CD4-positive, alpha-beta T cell treated with Interleukin-6 for 4 hours (primary cell): ENCODE measurements at places on chromosomes 6 and 20.

DNA sequence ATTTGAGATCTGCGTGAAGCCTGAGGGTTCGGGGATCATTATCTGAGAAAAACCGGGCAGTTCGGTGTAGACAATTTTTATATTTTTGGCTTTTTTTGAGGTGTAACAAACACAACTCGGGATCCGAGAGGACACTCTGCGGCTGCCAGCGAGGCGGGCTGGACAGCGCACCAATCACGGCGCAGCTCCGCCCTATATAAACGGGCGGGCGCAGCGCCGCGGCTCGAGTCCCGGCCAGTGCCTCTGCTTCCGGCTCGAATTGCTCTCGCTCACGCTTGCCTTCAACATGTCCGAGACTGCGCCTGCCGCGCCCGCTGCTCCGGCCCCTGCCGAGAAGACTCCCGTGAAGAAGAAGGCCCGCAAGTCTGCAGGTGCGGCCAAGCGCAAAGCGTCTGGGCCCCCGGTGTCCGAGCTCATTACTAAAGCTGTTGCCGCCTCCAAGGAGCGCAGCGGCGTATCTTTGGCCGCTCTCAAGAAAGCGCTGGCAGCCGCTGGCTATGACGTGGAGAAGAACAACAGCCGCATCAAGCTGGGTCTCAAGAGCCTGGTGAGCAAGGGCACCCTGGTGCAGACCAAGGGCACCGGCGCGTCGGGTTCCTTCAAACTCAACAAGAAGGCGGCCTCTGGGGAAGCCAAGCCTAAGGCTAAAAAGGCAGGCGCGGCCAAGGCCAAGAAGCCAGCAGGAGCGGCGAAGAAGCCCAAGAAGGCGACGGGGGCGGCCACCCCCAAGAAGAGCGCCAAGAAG lies 69.0 kb downstream of the HFE start:
- peak; percentile 86 for DNase-seq

- DNase-seq: no peak
These were observed 30.9 kb downstream of the CD83 start for GRCh38 chr6:14148471-14148870.

DNA sequence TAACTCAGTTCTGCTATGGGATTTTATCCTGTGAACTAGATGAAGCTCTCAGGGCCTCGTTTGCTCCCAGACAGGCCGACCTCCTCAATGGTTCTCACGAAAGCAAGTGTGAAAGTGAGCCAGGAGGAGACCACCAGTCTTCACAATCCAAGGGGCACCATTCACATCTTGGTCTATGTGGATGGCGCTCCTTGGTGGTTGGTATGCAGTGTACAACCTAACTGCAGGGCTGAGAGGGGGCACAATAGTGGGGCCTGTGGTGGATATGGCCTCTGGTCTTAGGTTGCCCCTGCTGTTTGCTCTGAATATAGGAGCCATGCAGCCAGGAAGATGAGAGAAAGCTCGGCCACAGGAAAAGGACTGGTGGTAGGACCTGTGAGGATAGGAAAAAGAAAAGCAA lies 24.7 kb downstream of the TRIM26 start:
- DNase-seq: no peak

GRCh38 chr6:121858986-121859385 lies 423.5 kb downstream of the GJA1 start:
- no peak for DNase-seq

- no peak for DNase-seq
These were observed 43.4 kb downstream of the FAM135A start for GRCh38 chr6:70456735-70457134.

- DNase-seq: no peak
These were observed 191.3 kb upstream of the PROKR2 start for GRCh38 chr20:5508044-5508443.

DNA sequence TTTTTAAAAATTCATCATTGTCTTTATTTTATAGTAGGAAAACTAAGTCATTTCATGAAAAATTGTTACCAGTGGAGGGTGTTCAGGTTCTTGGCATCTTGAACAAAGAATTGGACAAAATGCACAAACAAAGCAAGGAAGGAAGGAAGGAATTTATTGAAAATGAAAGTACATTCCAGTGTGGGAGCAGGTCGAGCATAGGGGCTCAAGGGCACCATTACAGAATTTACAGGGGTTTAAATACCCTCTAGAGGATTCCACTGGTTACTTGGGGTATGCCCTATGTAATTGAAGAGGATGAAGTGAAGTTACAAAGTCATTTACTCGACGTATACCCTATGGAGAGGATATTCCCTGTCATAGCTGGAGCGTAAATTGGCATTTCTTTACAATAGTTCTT lies 37.4 kb upstream of the HDAC2 start:
- DNase-seq: no peak

GRCh38 chr6:30491991-30492952 lies 3.0 kb downstream of the HLA-E start:
- DNase-seq: no peak

DNA sequence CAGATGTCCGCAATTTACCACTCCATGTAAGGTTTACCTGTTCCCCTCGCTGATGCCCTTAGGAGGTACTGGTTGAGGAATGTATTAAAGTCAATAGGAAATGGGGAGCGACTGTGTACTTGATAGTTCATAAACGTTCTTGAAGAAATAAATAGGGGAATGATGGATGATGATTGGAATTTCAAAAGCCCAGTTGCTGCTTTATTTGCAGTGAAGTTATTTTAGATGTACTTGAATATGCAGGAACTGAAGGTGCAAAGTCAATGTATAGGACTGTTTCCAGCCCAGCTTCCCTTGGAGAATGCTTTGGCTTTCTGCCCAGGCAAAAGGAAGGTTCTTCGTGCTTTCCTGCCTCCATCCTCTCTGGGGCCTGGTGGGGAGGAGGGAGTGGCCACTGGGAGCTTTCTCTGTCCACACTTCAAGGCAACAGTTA lies 19.8 kb downstream of the ADGRF5 start:
- DNase-seq: no peak

GRCh38 chr6:170022827-170023619 lies 267.9 kb downstream of the DLL1 start:
- no peak for DNase-seq

- DNase-seq: no peak
These were observed 7.2 kb downstream of the PREX1 start for GRCh38 chr20:48820649-48820973.

DNA sequence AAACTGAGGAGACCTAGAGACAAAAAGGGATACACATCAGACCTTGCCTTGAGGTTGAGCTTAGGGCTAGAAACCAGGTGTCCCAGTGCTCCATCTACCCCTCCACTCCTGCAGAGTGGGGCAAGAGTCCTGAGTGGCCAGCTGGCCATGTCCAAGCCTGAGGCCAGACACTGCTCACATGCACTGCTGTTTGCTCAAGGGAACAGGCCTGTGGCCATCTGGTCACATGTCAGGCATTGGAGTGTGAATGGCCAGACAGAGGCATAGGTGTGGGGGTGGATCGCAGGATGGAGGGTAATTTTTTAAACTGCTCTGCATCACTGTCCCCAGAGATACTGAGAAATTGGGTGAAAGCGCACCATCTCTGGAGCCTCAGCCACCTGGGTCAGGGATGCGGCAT lies 30.5 kb downstream of the MAFB start:
- no peak for DNase-seq

GRCh38 chr6:143611580-143611979 lies 66.2 kb upstream of the PHACTR2 start:
- DNase-seq: no peak
